Adipocyte (in vitro differentiated cells): ENCODE measurements at places on chromosomes 7 and 10.

- DNase-seq = no peak
Measured at GRCh38 chr10:28180654-28181053, 122.2 kb downstream of the MPP7 start.

DNA sequence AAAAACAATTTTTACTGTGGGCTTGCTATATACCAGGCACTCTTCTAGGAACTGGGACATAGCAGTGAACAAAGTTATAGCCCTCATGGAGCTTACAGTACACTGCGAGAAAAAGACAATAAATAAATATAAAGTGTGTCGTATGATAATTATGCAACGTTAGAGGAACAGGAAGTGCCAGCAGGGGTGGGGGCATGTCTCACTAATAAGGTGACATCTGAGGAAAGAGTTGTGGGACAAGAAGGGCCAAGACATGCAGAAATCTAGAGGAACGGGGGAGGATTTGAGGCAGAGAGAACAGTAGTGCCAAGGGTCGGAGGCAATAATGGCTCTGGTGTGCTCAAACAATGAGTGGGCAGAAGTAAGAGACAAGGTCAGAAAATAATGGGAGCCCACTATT, 52.8 kb downstream of the LMBR1 start:
- no peak for DNase-seq

GRCh38 chr10:53697038-53697437, 924.5 kb upstream of the MBL2 start:
- no peak for DNase-seq

- DNase-seq = no peak
Measured at GRCh38 chr10:113802997-113803396, 50.9 kb downstream of the DCLRE1A start.

DNA sequence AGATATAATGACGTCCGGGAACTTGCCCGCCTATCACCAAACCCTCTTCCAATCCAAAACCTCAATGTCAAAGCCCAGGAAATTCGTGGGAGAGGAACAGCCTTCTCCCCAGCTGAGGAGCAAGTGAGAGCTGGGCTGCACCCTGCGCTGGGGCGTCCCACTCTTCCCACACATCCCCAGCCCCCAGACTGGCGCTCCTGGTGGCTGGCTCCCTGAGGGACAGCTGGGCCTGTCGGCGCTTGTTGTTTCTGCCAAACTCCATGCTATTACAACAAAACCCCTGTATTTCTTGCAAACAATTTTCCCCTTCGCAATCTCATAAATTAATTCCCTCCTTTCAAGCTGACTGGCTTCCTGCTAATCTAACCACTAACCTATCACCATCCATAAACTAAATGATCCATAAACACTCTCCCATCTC, 53.0 kb downstream of the GRID1 start:
- no peak for DNase-seq

GRCh38 chr7:94655126-94655847, 646 bp downstream of the SGCE start:
- peak; percentile 75 for DNase-seq

DNA sequence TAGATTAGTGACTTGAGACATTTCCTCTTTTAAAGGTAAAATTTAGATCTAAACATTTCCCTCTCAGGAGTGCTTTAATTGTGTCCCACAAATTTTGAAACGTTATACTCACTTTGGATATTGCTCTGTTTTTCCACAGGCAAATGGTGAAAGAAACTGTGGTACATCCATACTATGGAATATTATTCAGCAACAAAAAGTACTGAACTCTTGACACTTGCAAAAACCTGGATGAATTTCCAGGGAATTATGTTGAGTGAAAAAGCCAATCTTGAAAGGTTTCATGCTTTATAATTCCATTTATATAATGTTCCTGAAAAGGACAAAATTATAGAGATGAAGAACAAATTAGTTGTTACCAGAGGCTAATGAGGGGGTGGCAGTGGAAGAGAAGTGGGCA, 153.3 kb upstream of the SVIL start:
- no peak for DNase-seq

GRCh38 chr7:79741684-79742083, 288.2 kb upstream of the MAGI2 start:
- peak; percentile 7 for DNase-seq

- DNase-seq = no peak
Measured at GRCh38 chr7:30828591-30828990, 57.4 kb downstream of the MINDY4 start.

- DNase-seq = no peak
Measured at GRCh38 chr7:451255-452225, 68.1 kb downstream of the PDGFA start.

DNA sequence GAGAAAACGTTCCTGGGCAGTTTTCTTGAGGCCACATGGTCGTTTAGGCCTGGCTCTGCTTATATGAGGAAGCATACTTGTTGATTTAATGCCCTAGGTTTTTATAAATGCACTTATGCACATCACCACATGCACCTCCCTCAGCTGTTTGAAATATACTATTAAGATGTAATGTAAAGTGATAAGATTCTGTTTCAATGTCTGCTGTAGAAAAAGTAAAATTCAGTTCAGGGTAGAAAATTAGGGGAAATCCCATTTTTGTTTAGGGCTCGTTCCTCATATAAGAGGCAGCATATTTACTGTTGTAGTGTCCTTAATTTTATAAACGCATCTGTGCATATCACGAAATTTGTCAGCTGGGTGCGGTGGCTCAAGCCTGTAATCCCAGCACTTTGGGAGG, 7.8 kb upstream of the CAMK1D start:
- no peak for DNase-seq

GRCh38 chr7:28086198-28086597, 94.4 kb downstream of the JAZF1 start:
- DNase-seq = no peak

- DNase-seq = no peak
Measured at GRCh38 chr7:65338346-65338745, 35.3 kb upstream of the ZNF92 start.

- no peak for DNase-seq
Measured at GRCh38 chr7:1452205-1452604, 7.1 kb downstream of the MICALL2 start.

GRCh38 chr10:96998329-96998888, 166.3 kb downstream of the LCOR start:
- DNase-seq = no peak

- no peak for DNase-seq
Measured at GRCh38 chr7:133753513-133753912, 373.6 kb upstream of the LRGUK start.

DNA sequence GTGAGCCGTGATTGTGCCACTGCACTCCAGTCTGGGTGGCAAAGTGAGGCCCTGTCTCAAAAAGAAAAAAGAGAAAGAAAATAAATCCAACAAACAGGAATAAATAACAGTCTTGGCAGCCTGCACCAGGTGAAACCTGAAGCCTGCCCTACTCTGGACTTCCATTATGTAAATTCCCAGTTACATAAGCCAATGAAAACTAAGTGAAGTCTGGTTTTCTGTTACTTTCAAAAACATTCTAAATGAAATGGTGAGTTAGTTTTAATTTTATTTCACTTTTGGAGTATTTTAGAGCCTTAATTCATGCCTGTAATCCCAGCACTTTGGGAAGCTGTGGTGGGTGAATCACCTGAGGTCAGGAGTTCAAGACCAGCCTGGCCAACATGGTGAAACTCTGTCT, 22.5 kb upstream of the HIBADH start:
- DNase-seq = no peak

- peak; percentile 46 for DNase-seq
Measured at GRCh38 chr10:73060738-73061635, 35.7 kb downstream of the P4HA1 start.

DNA sequence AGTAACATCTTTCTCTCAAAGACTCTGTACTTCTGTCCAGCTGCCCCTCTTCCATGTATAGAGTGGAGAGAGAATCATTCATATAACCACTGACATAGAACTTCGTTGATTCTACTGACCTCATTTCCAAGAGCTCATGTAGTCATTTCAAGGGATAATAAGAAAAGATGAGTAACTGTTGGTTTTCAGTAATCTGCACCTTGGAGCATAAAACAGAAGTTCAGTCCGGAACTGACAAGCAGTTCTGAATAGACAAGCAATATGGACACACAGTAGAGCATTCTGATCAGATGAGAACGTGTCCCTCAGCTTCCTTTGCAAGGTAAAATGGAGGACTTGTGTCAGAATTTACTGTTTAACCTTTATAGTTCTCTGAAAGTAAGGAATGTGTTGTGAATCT, 847.1 kb downstream of the REEP3 start:
- DNase-seq = no peak

- no peak for DNase-seq
Measured at GRCh38 chr10:91010952-91011351, 90.1 kb upstream of the ANKRD1 start.

DNA sequence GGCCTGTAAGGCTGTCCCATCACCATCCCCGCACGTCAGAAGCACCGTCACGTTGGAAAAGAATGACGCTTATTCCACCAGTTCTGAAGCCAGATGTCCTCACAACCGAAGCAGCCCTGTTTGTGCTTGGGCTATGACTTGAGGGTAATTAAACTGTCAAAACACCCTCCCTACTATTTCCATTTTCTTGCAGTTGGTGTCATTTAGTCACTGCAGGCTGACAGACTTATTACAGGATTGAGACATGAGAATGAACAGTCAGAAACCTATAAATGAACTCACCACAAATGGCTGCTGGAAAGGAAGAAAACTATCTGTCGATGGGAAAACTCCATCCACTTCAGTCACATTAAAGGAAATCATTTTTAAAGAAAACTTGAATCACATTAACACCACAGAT, 85.3 kb downstream of the VOPP1 start:
- DNase-seq = no peak

DNA sequence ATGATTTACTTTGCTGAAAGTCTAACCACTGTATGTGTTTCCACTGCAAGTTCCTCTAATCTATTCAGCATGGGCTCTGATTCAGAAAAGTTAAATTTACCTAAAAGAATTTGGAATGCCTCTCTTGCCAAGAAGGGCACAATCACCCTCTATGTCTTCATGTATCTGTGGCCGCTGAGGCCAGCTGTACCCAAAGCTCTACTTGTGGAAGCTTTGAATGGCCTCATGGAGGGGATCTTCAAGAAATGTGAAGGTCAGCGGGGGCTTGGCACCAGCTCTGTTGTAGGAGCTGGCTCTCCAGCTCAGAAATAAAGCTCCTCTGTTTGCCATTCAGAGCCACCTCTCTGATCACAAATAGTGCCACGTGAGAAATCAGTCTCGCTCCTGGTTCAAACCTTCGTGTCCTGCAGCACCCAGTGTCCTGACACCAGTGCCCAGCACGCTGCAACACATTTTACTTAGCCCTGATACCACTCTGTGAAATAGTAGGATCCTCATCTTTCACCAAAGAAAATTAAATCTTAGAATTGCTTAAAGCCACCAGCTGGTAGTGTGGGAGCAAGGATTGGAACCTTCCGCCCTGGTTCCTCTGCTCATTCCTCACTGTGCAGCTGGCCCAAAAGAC, 61.1 kb downstream of the PKD1L1 start:
- DNase-seq = no peak

- DNase-seq = no peak
Measured at GRCh38 chr10:10878963-10879362, 138.7 kb upstream of the CELF2 start.

DNA sequence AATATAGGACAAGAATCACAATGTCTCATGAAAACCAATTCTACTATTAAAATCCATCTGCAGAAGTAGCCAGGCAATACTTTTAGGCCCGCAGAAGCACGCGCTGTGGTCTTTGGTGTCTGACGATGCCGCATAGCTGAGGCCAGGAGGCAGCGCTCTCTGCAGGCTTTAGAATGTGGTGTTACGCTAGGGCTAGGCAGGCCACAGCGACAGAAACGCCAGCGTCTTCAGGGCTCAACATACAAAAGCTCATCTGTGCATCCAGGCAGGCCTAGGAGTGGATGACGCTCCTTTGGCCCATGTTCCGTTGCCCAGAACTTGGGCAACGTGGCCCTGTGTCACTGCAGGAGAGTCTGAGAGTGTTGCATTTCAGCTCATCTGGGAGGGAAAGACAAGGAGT, 601.1 kb upstream of the FOXK1 start:
- no peak for DNase-seq

- DNase-seq = no peak
Measured at GRCh38 chr7:4861227-4861626, 603 bp downstream of the PAPOLB start.

GRCh38 chr7:21986096-21986495, 40.4 kb upstream of the CDCA7L start:
- no peak for DNase-seq

GRCh38 chr7:20737840-20738448, 48.7 kb downstream of the SP8 start:
- no peak for DNase-seq

- DNase-seq = no peak
Measured at GRCh38 chr10:122207596-122207995, 63.5 kb upstream of the BTBD16 start.

DNA sequence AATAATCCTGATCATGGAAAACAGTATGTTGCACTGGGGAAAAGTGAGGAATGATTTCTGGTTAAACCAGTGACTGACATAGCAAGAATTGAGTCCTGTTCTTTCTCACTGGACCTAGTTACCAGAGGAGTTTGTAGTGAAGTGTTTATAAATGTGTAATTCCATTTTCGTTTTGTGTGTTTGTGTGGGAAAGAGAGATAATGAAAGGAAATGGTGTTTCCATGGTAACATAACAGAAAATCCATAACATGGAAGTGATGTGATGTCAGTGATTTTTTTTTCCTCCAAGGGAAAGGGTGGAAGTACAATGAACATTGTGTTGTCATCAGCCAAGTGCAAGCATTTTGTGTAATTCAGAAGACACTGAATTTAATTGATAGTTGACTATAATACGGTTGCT, 283.9 kb downstream of the PLXDC2 start:
- no peak for DNase-seq

- DNase-seq = peak; percentile 83
Measured at GRCh38 chr7:93949423-93949822, 27.9 kb downstream of the GNG11 start.
